HS-5 (cell line): ENCODE measurements at places on chromosomes 16 and 17.

- DNase-seq = peak; percentile 70
These were observed 42.3 kb downstream of the FZD2 start for GRCh38 chr17:44599298-44600175.

GRCh38 chr17:31425282-31426040 lies 34.0 kb downstream of the RAB11FIP4 start:
- DNase-seq = no peak

- DNase-seq = no peak
These were observed 67.3 kb upstream of the CACNG3 start for GRCh38 chr16:24188751-24189318.

- DNase-seq = no peak
These were observed 169.5 kb downstream of the HS3ST3B1 start for GRCh38 chr17:14470417-14470816.

GRCh38 chr17:42989141-42989540 lies 8.8 kb downstream of the RUNDC1 start:
- DNase-seq = no peak

DNA sequence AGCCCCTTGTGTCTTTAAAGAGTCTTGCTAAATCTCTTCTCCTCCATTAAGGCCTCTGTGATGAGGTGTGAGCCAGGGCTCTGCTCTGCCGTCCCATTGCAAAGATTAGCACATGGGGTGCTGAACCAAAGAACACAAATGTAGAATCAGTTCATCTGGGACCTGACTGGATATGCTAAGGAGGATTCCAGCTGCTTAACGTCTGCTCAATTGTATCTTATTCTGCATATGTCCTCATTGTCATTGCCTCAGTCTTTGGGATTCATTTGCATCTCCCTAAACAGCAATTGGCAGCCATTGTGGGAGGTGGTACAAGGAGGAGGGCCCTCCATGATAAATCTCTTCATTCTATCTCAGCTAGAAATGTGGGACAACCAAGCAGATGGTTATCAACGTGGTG lies 106.3 kb upstream of the ADAMTS18 start:
- DNase-seq = no peak

GRCh38 chr16:24815021-24815420 lies 30.7 kb upstream of the SLC5A11 start:
- no peak for DNase-seq

GRCh38 chr16:79248351-79248750 lies 352.2 kb downstream of the MAF start:
- no peak for DNase-seq

DNA sequence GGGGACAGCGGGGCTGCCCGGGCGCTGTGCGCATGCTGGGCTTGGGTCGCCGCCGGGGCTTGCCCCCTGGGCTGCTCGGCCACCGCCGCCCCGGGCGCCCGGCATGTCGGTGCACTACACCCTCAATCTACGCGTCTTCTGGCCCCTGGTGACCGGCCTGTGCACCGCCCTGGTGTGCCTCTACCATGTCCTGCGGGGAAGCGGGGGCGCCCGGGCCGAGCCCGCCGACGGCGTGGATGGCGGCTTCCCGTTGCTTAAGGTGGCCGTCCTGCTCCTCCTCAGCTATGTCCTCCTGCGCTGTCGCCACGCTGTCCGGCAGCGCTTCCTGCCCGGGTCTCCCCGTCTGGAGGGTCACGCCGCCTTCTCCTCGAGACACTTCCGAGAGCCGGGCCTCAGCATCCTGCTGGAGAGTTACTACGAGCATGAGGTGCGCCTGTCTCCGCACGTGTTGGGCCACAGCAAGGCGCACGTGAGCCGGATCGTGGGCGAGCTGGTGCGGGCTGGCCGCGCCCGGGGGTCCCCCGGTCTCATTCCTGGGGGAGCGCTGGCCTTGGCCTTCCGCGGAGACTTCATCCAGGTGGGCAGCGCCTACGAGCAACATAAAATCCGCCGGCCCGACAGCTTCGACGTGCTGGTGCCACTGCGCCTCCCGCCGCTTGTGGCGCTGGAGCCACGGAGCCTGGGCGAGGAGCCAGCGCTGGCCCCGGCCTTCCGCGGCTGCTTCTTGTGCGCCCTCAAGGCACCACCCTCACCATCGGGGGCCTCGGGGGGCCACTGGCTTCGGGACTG lies 789 bp downstream of the ITPRIPL2 start:
- no peak for DNase-seq

- no peak for DNase-seq
These were observed 348.0 kb downstream of the SOX9 start for GRCh38 chr17:72468841-72469240.

DNA sequence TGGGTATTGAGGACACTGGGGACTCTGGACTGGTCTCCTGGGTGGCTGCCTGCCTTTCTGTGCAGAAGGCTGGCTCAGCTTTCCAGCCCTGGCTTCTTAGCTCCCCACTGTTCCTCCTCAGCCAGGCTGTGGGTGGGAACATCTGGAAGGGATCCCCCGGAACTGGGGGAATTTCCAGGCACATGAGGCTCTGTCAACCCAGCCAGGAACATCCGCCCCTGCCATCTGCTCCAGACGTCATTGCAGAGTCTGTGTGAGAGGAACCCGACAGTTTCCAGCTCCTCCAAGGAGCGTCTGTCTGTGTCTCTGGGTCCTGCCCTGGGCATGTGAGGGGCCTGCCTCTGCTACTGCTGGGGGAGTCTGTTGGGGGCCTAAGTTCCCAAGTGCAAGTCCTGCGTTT lies 36.2 kb upstream of the CRHR1 start:
- no peak for DNase-seq

DNA sequence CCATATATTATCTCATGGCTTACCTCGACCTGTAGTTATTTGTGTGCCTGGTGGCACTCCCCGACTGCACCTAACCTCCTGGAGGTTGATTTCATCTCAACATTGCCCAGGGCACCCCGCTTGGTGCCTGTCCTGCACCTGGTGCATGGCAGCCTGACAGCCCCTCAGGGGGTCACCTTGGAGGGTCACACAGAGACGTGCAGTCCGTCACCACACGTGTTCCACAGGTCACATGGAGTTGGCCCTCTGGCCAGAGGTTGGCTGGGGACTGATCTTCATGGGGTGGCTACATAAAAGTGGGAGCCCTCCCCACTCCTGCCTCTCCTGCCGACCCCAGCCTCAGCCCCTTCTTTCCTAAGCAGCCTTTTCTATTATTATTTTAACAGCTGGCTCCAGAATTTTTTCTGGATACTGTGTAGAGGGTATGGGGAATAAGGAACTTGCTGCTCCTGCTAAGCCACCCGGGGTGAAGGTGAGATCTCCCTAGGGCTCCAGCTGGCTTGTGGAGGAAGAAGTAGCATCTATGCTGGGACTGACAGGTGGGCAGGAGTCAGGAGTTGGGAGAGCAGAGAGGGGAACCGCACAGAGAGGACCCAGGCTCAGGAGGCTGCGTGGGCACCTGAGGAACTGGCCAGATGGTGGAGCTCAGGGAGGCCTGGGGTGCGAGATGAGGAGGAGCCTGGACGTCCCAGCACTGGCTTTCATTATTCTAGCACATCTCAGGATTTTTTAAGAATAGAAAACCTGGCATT lies 12.5 kb upstream of the NKD1 start:
- no peak for DNase-seq

DNA sequence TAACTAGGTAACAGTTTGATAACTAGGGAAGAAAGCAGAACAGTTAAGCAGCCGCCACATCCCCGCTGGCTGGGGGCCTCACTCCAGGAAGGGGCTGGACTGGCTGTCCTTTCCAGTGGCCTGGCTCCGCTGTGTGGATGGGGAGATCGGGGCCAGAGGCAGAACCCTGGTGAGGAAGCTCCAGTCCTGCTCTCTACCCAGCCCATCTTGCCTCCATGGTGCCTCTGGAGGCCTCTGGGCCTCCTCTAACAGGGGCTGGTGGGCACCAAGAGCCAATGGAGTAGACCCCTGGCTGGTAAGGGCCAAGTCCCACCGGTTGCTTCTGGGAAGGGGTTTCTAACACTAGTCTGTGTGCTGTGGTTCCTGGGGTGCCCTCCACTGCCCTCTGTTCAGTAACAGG lies 8.1 kb downstream of the CNP start:
- no peak for DNase-seq

GRCh38 chr17:49631496-49631895 lies 46.4 kb downstream of the SPOP start:
- no peak for DNase-seq

DNA sequence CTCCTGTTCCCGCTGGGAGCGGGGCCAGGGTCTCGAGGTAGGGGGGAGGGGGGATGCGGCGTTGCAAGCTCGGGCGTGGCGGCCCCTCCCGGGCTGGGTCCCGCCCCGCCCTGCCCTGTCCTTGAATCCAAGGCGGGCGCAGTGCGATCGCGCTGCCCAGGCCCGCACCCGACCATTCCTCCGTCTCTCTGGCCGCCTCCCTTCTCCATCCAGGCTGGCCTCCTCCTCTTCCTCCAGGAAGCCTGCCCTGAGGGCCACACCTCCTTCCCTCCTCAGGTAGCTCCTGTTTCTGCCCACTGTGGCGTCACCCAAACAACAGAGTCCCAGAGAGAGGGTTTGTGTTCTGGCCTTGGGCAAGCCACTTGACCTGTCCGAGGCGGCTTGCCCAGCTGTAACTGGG lies 43.0 kb upstream of the TAC4 start:
- DNase-seq = no peak

DNA sequence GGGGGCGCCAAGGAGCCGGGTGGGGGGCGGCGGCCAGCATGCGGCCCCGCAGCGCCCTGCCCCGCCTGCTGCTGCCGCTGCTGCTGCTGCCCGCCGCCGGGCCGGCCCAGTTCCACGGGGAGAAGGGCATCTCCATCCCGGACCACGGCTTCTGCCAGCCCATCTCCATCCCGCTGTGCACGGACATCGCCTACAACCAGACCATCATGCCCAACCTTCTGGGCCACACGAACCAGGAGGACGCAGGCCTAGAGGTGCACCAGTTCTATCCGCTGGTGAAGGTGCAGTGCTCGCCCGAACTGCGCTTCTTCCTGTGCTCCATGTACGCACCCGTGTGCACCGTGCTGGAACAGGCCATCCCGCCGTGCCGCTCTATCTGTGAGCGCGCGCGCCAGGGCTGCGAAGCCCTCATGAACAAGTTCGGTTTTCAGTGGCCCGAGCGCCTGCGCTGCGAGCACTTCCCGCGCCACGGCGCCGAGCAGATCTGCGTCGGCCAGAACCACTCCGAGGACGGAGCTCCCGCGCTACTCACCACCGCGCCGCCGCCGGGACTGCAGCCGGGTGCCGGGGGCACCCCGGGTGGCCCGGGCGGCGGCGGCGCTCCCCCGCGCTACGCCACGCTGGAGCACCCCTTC lies 484 bp downstream of the FZD2 start:
- DNase-seq = no peak

GRCh38 chr17:3944485-3945388 lies 19.5 kb downstream of the ATP2A3 start:
- no peak for DNase-seq

DNA sequence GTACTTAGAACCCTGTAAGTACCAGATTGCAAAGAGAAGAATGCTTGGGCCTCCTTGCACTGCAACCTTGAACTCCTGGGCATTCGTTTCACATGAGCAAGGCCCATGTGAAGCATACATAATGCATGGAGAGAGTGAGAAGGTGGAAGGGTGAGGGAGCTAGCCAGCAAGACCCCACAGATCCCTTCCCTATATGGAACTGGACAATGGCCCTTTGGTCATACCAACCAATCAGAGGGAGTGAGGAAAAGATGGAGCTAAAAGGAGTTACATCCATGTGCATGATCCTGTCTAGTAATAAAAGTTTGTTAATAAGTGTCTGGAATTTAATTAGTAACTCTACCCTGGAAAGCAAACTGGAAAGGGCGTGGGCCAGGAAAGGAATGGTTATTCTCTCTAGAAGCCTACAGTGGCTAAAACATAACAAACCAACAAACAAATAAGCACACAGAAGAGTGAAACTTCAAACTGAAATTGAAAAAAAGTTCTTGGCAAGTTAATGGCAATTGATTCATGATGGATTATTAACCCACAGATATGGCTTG lies 29.6 kb downstream of the DNAH3 start:
- no peak for DNase-seq

GRCh38 chr17:78883533-78884131 lies 19.4 kb downstream of the CEP295NL start:
- peak; percentile 90 for DNase-seq

DNA sequence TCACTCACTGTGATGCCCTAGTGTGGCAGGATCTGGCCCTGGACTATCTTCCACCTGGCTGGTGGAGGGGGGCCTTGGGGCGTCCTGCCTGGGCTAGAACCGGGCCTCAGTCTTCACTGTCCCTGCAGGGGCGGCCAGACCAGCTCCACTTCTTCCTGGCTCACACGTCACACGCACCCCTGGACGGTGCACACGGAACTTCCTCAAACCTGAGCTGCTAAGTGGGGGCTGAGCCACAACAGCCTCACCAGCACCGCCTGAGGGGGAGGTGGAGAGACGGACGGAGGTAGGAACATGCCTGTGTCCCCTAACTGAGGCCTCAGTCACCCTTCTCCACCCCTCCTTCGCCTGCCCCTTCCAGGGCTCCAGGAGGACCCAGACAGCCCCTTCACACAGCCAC lies 36.6 kb downstream of the TIMM22 start:
- DNase-seq = no peak

DNA sequence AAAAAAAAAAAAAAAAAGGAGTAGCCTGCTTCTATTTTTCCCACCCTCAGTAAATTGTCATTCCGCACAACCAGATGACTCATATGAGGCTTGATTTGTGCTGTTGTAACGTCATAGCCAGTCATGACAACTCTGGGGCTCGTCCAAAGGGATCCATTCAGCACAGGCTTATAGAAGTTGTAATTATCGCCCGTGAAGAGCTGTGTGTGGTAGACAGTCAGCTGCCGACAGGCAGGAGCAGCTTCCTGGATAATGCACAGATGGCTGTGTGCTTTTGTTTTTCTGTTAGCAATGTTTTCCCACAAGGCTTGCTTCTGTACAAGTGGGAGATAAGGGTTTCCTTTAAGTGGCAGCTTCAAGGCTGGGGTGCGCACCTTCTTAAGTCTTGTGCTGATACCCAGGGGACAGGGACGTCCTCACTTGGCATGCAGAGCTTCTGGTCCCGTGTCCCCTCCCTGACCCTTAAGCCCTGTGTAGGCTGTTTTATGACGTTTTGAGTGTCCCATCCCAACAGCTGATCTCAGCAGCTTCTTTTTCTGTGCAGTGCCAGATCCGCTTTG lies 26.0 kb downstream of the SNX29 start:
- no peak for DNase-seq

GRCh38 chr17:28738680-28739384 lies 5.0 kb upstream of the TRAF4 start:
- DNase-seq = no peak

- no peak for DNase-seq
These were observed 5.2 kb upstream of the ATP6V0A1 start for GRCh38 chr17:42453439-42453838.

DNA sequence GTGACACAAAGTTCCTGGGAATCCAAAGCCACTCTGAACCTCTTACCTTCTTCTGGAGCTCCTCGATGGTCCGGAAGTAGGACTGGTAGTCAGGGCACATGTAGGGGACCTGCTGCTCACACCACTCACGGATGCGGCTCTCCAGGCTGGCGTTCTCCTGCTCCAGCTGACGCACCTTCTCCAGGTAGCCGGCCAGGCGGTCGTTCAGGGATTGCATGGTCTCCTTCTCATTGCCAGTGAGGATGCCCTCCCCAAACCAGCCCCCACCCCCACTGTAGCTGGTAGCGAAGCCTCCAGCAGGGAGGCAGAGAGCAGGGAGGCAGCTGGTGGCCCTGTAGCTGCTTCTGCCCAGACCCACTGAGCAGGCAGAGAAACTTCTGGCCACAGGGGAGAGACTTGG lies 370 bp downstream of the KRT35 start:
- no peak for DNase-seq
